ENCODE measurements at places on chromosomes 2 and 18.

- DNase-seq = no peak
Measured at GRCh38 chr2:184633726-184634125, 35.4 kb downstream of the ZNF804A start.

DNA sequence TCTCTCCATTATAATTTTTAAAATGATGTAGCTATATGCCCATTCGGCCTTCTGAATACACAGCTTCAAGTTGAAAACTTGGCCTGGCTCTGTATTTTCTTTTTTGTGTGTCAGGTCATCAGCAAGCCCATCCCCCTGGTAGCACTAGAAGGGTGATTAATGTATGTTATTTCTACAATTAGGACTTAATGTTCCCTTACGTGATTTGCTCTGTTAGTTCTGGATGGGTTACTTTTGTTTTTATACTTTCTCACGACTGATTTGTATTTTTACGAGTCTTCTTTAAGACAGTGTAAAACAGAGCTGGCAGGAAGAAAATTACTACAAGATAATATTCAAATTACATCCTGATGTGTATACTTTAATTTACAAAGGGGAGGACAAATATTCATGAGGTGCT is 88.4 kb upstream of the RGPD4 start:
- no peak for DNase-seq

- no peak for DNase-seq
Measured at GRCh38 chr2:46161315-46161714, 135.9 kb upstream of the EPAS1 start.

- no peak for DNase-seq
Measured at GRCh38 chr2:120660771-120661459, 74.8 kb upstream of the GLI2 start.

GRCh38 chr2:162103443-162104009 is 29.5 kb upstream of the DPP4 start:
- DNase-seq = no peak

GRCh38 chr2:18526429-18526828 is 34.0 kb downstream of the RDH14 start:
- DNase-seq = no peak

- DNase-seq = no peak
Measured at GRCh38 chr2:127814677-127815076, 3.7 kb upstream of the WDR33 start.

GRCh38 chr2:70706026-70706795 is 61.8 kb downstream of the ADD2 start:
- DNase-seq = no peak

DNA sequence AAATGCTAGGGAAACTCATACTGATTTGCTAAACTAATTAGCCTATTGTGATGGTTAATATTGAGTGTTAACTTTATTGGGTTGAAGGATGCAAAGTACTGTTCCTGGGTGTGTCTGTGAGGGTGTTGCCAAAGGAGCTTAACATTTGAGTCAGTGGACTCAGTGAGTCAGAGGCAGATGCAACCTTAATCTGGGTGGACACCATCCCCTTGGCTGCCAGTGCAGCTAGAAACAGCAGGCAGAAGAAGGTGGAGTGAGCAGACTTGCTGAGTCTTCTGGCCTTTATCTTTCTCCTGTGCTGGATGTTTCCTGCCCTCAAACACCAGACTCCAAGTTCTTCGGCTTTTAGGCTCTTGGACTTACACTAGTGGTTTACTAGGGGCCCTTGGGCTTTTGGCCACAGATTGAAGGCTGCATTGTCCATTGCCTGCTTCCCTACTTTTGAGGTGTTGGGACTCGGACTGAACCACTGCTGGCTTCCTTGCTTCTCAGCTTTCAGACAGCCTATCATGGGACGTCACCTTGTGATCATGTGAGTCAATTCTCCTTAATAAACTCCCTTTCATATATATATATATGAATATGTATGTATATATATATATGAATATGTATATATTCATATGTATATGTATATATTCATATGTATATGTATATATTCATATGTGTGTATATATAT is 69.7 kb downstream of the RPRM start:
- no peak for DNase-seq

- no peak for DNase-seq
Measured at GRCh38 chr2:68946117-68946516, 6.6 kb downstream of the GKN2 start.

DNA sequence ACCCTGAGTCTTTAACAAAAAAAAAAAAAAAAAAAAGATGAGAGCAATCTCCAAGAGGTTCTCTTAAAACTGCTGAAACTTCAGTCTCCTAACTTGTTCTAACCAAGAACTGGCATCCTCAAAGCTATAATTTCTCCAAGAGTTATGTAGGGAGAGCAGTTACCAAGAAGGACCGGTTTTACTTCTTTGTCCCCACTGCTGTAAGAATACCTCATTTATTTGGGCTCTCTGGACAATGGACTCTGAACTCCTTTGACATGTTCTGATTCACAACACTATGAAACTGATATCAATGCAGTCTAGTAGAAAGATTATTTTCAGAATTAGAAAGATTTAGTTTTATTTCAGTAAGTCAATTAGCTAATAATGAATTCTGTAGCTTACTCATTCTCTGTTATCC is 84.5 kb upstream of the DTNB start:
- DNase-seq = no peak

GRCh38 chr2:232974396-232974795 is 38.7 kb downstream of the NGEF start:
- no peak for DNase-seq

- DNase-seq = no peak
Measured at GRCh38 chr18:59715966-59716369, 18.7 kb upstream of the CCBE1 start.

- DNase-seq = no peak
Measured at GRCh38 chr18:51383116-51383515, 185.6 kb upstream of the MEX3C start.

DNA sequence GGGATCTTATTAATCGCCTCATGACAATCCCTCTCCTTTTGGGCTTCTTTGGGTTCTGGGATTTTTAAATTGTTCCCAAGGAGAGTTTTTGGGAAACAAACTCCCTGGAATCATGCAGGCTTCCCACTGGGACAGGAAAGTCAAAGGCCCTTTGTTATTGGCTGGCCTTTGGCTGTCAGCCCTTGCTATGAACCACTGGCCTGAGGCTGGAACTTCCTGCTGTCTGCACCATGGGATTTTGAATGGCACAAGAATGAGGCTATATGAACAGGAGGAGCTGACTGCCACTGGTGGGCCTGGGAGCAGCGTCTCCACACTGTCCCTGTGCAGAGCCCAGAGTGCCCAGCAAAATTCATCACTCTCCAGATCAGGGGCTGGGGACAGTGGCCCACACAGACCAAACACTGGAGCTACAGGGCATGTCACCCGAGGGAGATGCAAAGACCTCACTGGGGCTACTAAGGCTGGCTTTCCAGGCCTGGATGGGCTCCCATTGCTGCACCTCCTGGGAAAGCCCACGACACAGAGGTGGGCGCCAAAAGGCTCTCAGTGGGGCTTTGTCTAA is 35.7 kb downstream of the STEAP3 start:
- DNase-seq = peak; percentile 12

GRCh38 chr2:165357758-165358157 is 111.7 kb upstream of the CSRNP3 start:
- DNase-seq = no peak

DNA sequence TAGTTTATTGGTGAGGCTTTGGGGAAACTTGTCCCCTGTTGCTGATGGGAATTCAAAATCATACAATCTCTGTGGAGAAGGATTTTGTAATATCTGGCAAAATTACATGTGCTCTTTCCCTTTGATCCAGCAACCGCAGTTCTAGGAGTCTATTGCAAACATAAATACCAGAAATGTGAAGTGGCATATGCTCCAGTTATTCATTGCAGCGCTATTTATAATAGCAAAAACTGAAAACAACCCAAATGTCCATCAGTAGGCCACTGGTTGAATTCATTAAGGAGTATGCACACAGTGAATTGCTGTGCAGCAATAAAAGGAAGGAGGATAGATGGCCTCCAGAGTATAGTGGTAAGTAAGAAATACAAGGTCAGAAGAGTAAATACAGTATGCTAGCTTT is 76.5 kb downstream of the HNRNPLL start:
- no peak for DNase-seq

DNA sequence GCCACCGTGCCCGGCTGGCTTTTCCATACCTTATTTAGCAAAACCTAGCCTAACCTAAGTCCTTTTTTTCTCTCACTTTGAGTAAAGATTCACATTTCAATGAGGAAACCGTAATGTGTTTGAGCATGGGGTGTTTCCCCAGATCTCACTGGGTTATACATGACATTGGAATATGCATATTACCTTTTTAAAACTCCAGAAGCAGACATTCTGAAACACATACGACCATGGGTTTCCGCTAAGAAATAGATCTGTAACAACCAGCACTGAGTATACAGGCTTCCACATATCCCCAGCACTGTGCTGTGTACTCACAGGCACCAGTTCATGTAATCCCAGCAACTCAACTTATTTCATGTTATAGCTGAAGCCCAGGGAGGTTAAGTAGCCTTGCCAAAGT is 41.0 kb upstream of the FOSL2 start:
- no peak for DNase-seq

DNA sequence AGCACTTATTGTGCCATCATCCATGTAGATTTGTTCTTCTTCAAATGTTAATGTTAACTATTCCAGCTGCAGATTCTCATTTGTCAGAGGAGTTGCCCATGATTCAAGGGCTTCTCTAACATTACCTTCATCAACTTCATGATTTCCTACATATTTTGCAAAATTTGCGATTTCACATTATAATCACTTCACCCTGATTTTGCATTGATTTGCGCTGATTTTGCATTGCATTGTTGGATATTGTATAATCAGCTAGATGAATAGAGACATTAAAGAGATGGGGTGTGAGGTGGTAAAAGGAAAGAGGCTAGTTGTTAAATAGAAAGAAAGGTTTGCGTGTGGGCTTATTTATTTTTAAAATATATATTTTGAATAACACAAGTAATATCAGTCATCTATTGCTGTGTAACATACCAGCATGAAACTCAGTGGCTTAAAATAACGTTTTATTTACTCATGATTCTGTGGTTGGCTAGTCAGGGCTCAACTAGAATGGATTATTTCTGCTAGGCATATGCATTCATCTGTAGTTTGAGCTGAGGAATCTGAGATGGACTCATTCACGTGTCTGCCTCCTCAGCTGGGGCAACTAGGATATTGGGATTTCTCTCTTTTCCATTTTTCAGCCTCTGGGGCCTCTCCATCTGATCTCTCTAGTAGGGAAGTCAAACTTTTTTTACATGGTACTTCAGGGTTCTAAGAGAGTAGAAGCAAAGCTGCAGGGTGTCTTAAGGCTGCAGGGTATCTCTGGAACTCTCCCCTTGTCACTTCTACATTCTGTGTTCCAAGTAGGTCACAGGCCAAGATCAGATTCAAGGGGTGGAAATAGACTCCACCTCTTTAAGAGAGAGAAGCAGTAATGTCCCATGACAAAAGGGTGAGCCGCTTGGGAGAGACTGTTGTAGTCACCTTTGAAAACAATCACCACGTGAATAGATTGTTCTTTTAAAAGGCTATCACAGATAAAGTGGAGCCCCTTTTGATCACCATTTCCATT is 2.2 kb upstream of the CAVIN2 start:
- no peak for DNase-seq

- DNase-seq = no peak
Measured at GRCh38 chr2:168577885-168578284, 121.8 kb downstream of the CERS6 start.

GRCh38 chr2:232398293-232399034 is 8.2 kb upstream of the ALPG start:
- DNase-seq = no peak

- no peak for DNase-seq
Measured at GRCh38 chr2:171747371-171747770, 60.1 kb downstream of the DYNC1I2 start.

DNA sequence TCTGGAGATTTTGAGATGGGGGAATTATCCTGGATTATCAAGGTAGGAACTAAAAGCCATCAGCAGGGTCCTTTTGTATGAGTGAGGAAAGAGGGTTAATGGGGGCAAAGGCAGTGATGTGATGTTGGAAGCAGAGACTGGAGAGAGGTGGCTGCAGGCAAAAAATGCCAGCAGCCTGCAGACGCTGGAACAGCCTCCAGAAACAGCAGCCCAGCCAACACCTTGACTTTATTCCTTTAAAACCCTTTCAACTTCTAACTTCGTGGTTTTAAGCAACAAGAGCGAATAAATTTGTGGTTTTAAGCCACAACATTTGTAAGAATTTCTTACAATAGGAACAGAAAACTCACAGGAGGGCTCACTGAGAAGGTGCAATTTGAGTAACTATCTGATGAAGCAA is 523.1 kb upstream of the HS6ST1 start:
- DNase-seq = no peak

DNA sequence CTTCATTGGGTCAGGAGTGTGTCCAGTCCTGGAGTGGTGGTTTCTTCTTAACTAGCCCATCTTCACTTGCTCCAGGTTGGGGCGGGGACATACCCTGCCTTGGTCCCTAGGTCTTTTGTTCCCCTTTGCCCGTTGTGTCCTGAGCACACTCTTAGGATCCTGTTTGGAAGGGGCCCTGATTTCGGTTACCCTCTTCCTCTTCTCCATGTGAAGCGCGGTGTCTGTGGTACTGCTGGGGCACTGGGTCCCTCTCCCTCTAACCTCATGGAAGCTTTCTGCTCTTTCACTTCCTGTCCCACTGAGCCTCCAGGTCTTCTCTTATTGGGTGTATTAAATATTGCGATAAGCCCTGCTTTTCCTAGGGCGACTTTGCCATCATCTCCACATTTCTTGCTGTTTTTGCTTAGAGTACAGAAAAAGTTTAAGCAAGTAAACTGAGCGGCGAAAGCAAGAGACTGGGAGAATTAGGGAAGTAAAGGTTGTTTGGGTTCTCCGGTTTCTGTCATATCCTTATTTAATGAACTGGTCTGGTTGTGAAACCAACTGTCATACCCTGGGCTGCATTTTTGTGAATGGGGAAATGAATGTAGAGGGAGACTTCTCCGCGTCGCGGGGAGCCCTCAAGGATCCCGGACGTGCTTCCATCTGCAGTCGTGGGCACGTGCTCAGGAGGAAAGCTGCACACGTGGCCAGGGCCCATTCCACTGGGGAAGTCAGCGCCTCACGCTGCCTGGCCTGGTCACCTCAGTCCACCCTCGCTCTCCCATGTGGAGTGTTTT is 73.8 kb upstream of the B3GNT7 start:
- DNase-seq = no peak

GRCh38 chr18:50158866-50159653 is 35.9 kb downstream of the MYO5B start:
- no peak for DNase-seq

DNA sequence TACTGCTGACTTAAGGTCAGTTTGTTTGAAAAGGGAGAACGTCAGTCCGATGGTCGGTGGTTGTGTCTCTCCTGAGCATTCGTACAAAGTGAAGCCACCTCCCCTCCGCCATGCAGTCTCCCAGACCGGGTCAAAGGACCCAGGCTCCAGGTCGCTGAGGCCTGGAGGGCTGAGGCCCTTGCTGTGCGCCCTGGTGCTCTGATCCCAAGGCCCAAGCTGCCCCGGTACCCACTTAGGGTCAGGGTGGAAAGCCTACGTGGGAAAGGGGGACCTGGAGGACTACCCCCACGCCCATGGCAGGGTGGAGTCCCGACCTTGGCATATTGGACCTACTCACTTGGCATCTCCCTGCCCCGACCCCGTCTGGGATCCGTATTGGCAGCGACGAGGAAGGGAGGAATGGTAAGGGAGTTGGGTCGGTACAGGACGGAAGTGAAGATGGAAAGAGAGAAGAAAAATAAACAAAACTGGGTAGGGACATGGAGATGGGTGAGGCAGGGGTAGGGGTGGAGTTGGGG is 8.0 kb upstream of the SIX3 start:
- no peak for DNase-seq

- no peak for DNase-seq
Measured at GRCh38 chr18:63619661-63620060, 24.4 kb downstream of the SERPINB4 start.

GRCh38 chr2:120460511-120460910 is 114.6 kb downstream of the INHBB start:
- DNase-seq = no peak

All from caudate nucleus (tissue), 63 donors.